ENCODE measurements at places on chromosomes 3 and 15.

GRCh38 chr3:15797642-15798303 lies at the start of gene ANKRD28:
Gene ANKRD28, minus strand, starts transcription at chr3:15797979. Its CDS starts 1,458 bp downstream, at chr3:15796521.
- no peak for DNase-seq

DNA sequence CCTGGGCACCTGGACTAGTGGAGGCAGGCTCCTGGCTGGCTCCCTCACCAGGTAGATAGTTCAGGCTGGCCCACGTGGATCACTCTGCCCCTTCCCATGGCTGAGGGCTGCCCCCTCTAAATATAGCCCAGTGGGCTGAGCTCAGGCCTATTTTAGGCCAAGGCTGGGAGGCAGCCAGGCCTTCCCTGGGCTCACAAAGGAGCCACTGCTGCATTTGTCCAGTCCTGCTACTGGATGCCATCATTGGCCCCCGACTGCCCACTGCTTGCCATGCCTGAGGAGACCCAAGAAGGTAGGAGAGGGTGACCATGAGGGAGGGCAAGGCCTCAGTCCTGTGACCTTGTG lies at the start of gene LSMEM2:
Gene LSMEM2 (plus strand): TSS at position 208 of the 345 bp plus-strand sequence. CDS start 27 bp downstream, at position 235.
- DNase-seq = no peak

- no peak for DNase-seq
Measured at GRCh38 chr3:178849199-178849910, 222.3 kb downstream of the ZMAT3 start.

GRCh38 chr3:115715241-115715745 lies 92.0 kb downstream of the GAP43 start:
- DNase-seq = no peak

DNA sequence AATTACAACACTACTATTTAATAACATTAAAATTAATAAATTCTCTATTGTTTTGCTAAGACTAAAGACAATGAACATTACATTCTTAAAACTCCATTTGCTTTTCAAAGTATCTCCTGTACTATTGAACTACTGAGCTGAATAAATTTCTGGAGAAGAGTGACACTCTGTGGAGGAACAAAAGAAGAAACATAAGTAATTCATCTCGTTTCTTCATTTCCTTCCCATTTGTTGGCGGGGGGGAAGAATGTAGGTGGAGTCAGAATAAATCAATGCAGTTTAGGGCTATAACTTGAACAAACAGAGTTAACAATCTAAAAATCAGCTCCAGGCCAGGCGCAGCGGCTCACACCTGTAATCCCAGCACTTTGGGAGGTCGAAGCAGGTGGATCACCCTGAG lies 32.7 kb downstream of the EFHB start:
- DNase-seq = no peak

DNA sequence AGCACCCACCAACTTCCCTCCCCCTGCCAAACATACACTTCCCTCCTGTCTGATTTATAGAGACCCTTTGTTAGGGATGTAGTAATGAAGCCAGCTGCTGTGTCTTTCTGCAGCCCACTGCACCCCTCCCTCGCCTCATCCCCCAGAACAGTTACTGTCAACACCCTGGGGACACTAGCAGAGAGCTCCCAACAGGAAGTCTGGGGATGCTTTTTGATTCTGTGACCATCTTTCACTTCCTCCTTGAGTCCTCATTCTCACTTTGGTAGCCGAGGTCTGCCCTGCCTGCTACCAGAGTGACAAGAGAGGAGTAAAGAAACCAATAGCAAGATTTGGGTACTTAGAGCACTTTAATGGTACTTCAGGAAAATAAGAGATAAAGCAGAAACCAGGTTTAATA lies 201.6 kb downstream of the SATB1 start:
- DNase-seq = no peak
